ENCODE measurements at places on chromosomes 1 and 21.

GRCh38 chr1:64983110-64983509 lies 16.8 kb upstream of the JAK1 start:
- no peak for DNase-seq

- DNase-seq, result no peak
Measured at GRCh38 chr1:207455183-207455754, 1.1 kb downstream of the CR2 start.

DNA sequence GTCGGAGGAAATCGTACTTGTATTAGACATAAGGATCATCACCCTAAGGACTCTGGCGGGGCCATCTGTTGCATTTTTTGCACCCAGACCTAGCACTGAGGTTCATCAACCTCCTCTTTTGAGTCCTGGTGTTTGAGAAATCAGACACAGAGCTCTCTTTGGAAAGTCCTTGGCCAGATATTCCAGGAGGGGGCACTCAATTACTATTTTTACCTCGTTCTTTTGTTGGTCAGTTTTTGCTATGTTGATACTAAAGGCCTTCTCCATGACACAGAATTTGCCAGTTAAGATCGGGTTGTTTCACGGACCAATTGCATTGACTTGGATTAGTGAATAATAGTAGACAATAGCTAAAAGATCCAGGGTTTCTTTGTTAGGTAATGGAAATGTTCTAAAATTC lies 711.2 kb downstream of the KCNT2 start:
- DNase-seq, result no peak

- no peak for DNase-seq
Measured at GRCh38 chr1:234713859-234714258, 103.9 kb upstream of the IRF2BP2 start.

- no peak for DNase-seq
Measured at GRCh38 chr1:117696561-117696960, 90.7 kb downstream of the TENT5C start.

GRCh38 chr1:9672444-9672843 lies 20.9 kb downstream of the PIK3CD start:
- DNase-seq, result no peak

GRCh38 chr1:54950006-54950368 lies 30.4 kb upstream of the TMEM61 start:
- no peak for DNase-seq

- DNase-seq, result peak; percentile 87
Measured at GRCh38 chr1:235999259-235999925, 65.5 kb downstream of the NID1 start.

DNA sequence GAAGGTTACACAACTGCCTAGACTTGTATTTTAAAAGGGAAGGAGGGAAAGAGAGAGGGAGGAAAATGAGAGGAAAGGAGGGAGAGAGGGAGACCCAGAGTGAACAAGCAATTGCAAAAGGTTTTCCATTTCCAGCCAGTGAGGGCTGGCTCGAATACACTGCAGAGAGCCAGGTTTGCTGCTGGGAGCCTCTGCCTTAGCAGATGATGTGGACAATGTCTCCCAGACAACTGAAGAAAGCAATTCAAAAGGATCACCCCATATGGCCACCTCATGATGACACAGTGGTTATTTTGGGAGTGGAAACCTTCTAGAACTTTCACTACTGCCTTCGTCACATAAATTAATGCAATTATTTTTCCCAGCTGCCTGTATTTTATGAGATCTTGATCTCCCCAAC lies 86.4 kb downstream of the BCAR3 start:
- no peak for DNase-seq

DNA sequence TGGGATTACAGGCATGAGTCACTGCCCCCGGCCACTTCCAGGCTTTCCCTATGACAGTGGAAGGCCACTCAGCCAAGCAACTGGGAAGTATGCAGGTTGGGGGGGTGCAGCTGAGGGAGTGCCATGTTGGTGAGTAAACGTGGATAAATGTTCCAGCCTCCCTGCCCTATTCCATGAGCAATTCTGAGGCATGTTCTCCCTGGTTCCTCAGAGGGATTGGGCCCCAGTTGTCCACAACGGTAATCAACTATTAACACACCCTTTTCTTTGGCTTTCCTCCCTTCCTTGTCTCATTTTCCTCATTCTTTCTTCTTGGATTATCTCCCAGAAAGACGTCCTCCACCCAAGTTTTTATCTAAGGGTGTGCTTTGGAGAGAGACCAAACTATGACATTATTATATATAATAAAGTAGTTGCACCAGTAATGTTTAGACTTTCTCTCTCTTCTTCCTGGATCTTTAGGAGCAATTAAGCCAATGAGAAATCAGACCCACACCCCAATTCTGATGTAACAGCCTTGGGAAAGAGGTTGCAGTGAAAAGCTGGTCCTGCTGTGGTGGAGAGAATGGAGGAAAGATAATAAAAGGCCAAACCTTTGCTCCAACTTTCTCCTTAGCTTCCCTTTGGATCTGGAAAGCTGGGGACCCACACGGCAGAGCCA lies 6.8 kb upstream of the SLAMF9 start:
- DNase-seq, result no peak

DNA sequence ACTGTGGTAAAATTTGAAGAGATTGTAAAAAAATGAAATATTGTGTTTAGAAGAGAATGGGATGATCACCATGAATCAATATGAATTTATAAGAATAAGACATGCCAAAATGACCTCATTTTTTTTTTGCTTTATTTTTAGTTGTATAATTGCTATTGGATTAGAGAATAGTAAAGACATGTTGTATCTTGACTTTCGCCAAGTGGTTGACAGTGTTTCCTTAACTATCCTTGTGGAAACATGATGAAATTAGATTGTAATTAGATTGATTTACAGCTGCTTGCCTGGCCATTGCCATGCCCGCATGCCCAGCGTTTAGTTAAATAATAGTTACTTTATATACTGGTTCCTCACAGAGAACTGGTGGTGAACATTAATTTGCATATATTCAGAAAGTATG lies 154.9 kb downstream of the MAGI3 start:
- no peak for DNase-seq

DNA sequence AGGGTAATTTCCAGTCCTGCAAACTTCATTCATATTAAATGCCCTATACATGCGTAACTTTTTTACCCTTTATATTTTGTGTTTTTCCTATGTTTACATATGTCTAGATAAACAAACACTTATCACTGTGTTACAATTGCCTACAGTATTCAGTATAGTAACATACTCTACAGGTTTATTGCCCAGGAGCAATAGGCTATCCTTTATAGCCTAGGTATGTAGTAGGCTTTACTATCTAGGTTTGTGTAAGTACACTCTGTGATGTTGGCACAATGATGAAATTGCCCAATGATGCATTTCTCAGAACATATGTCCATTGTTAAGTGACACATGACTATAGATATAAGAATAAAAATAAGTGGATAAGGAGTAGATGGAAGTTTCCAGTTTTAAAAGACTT lies 345.5 kb upstream of the C1orf87 start:
- DNase-seq, result no peak

DNA sequence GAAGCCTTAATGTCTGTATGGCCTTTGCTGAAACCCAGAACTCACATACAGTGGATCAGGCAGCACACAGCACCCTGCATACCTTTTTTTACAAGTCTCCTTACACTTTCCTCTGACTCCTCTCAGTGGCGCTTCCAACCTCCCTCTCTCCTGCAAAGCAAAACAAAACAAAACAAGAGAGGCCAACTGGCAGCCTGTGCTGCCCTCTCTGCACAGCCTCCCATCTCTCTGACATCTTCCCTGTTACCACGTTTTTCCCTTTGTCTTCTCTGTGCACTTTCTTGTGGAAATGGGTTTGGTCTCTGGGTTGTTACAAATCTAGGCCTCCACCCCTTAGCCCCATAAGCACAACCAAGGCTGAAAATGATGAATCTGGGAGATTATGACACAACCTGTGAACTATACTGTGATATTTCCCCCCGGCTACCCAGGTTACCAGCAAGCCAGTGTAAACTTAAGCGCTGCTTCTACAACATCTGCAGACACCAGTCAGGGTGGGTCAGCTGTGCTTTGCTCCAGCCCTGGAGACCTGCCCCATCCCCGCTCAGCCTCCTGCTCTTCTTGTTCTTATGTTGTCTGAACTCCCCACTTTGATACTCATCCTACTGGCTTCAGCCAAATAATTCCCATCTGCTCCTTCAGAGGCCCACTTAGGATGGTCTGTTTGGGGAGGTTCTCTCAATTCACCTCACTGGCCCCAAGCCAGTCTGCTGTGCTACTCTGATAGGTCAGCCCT lies 54.9 kb upstream of the FMOD start:
- DNase-seq, result no peak

DNA sequence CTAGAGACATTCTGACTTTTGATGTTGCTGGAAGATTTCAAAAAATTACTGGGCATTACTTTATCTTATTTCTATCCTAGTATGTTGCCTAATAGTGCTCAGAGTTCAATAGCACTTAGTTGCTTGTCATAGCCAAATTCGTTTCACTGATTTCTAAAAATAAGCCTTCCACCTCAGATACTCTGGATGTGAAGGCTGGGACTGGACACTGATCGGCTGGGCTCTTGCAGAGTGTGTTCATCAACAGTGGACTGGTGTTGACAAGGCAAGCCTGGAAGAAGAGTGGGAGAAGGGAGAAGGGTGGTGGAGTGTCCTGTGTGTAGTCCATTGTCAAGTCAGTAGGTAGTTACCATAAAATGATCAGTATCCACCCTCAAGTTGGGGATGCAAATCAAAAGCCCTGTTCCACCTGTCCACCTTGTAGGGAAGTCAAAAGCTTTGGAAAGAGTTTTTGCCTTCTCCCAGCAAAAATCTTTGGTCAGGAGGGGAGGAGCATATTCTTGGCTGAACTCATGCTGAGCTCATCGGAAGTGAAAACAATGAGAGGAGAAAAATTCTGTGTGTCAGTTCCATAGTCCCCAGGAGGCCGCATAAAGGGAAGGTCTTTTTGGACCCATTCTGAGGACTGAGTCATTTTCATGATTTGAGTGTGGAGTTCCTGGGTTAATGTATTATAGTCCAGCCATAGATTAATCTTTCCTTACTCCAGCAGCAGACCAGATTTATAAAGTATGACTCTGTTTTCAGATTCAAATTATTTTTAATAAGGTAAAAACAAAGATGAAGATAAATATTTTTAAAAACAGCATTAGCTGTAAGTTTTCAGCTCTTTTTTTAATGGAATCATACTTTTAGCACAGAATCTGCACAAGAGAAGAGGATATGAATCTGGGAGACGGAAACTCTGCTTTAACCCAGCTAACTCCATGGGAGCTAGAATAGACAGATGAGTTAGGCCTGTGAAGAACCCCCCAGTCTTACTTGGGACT lies 99.5 kb upstream of the BMP8A start:
- DNase-seq, result no peak

GRCh38 chr1:160711602-160712311 lies at the start of gene CD48:
TSS of gene CD48 (minus strand) at chr1:160711822. CDS start at chr1:160711763, 59 bp downstream.
- peak; percentile 78 for DNase-seq

- DNase-seq, result no peak
Measured at GRCh38 chr1:32894681-32895080, 6.5 kb downstream of the TMEM54 start.

- DNase-seq, result no peak
Measured at GRCh38 chr1:10824821-10825540, 28.5 kb upstream of the CASZ1 start.

DNA sequence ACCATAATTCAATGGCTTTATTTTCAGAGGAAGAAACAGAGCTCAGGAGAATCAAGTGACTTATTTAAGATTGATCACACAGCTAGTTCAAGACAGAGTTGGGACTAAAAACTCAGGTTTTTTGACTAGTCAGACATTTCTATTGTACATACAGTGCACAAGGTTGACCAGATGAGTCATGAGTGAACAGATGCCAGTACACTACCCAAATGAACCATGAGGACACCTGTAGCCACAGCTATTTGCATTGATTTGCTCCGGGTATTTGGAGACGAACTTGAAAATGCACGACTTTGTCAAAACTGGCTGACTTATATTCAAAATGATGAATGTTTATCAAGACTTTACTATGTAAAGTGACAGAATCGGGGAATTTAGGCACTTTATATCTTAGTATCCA lies 161.7 kb upstream of the ST6GALNAC5 start:
- DNase-seq, result no peak

GRCh38 chr1:40732756-40733301 lies 41.3 kb downstream of the NFYC start:
- DNase-seq, result no peak

DNA sequence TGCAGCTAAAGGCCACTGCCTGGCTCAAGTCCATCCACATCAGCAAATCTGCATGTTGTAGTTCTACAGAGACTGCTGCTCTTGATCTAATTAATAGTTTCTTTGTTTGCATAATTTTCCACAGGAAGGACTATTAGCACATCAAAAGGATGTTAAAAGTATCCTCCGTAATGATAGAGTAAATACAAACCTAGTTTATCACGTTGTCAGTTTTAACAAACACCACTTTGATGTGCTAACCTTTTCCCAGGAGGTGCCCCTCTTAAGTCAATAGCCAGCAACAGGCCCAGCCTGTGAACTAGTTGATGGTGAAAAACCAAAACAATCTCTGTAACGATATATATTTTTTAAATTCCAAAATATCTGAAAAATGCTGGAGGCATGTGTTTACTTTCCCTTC lies 64.2 kb upstream of the SLC22A15 start:
- no peak for DNase-seq

- no peak for DNase-seq
Measured at GRCh38 chr1:245440922-245441321, 286.1 kb downstream of the KIF26B start.

- no peak for DNase-seq
Measured at GRCh38 chr1:64042331-64043100, 160.9 kb upstream of the UBE2U start.

- peak; percentile 21 for DNase-seq
Measured at GRCh38 chr1:16386454-16387113, 19.5 kb downstream of the SZRD1 start.

GRCh38 chr1:227343727-227344551 lies 25.6 kb upstream of the CDC42BPA start:
- no peak for DNase-seq

DNA sequence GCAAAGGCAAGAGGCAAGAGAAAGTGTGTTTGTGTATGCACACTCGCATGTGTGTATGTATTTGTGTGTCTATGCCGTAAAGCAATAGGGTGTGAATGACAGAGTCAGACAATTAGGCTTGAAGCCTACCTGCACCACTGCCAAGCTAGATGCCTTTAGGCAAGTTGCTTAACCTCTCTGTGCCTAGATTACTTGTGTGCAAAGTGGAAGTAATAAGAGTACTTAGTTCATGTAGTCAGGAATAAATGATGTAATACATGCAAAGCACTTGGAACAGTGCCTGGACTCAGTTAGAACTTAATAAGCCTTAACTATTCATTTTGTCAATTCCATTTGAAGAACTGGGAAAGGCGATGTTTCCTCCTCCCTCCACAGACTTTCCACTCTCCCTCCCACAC lies 31.7 kb downstream of the LAMB3 start:
- DNase-seq, result no peak
